ENCODE measurements at places on chromosomes 12 and 14. TPM values are rescaled to one million over a fixed set of nuclear protein-coding genes. Genes with fewer than 3 reads are reported as not detected.

DNA sequence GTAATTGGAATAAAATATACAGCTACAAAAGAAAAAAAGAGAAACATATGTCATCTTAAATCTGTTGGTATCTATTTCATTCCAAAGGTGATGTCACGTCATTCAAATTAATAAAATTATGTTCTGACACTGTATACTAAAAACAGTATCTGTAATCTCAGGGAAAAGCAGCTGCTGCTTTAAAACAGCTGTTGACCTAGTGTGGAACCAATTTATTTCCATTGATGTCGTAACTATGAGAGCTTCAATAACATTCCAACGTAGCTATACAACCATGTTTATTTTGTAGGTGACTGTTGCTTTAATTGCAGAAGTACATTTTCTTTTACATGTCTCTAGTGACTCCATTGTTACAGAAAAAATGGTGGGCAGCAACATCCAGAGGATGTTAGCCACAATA, 571.7 kb downstream of the RPS29 start:
- DNase-seq = no peak

- DNase-seq = no peak
These were observed 175.8 kb upstream of the HMGA2 start for GRCh38 chr12:65648461-65648860.

DNA sequence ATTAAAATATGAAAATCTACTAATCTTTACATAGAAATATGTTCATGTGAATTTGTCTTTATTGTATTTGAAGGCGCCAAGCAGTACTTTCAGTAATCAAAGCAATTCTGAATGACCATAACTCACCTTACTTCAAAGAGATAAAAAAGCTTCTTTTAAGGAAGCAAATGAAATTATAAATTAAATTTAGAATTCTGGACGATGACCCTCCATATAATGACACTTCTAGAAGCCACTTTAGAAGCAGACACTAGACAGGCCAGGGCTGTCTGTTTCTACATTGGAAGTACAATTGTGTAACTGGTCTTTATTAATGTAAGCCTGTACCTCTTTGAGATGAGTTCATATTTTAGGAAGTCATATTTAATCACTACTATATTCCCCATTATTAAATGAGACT, 222.9 kb downstream of the CNTN1 start:
- no peak for DNase-seq

GRCh38 chr14:106877517-106877916, 1351.1 kb downstream of the TMEM121 start:
- no peak for DNase-seq

POTEG gene
- not detected for total RNA-seq

DNA sequence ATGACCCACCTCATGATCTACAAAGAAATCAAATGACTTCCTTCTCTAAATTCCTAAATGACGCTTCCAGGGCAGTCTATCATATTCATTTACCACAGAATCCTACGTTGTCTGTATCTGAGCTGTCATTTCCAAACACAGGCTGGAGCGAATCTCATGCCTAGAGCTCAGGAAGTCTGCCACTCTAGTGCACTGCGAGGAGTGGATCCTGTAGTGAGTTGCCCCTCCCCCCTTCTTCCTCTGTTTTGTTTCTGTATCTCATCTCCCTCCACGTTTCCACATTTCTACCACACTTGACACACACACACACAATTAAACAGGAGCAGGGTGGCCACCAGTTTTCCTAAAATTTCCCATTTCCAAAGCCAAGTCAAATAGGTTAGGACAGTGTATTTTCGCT, 415.4 kb upstream of the PRICKLE1 start:
- no peak for DNase-seq

GRCh38 chr14:46488374-46488773, 163.2 kb downstream of the RPL10L start:
- no peak for DNase-seq

SLC5A8 gene
- not detected for total RNA-seq

- DNase-seq = no peak
These were observed 43.1 kb downstream of the AKAP6 start for GRCh38 chr14:32372154-32372553.

DNA sequence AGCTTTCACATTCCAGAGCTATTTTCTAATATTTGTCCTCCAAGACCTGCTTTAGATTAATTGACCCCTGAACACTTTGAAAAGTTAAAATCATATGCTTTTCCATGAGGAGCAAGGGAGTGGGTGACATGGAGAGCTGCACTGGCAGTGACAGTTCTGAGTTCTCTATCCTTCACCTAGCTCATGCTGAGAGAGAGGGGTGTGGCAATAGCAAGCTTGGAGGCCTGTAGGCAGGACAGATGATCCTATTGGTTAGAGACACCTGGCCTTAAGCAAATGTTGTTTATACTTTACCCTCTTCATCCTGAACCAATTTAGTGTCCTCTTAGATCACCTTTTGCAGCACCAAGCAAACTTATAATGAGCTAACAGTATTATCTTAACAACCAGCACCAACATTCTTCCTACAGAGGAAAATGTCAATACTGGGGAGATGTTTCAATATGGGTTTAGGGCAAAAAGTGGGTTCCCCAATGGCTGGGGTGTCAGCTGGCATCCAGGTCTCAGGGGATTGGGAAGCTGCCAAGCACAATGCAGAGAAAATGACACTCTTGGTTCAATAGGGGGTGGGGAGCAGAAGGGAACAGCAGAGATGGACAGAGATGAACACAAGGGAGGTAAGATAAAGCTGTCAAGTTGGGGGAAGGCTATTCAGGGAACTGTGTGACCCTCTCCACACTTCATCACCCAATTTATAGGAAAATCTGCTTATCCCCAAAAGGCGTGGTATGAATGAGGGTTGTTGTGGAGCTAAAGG, 37.0 kb upstream of the PPM1H start:
- no peak for DNase-seq

DNA sequence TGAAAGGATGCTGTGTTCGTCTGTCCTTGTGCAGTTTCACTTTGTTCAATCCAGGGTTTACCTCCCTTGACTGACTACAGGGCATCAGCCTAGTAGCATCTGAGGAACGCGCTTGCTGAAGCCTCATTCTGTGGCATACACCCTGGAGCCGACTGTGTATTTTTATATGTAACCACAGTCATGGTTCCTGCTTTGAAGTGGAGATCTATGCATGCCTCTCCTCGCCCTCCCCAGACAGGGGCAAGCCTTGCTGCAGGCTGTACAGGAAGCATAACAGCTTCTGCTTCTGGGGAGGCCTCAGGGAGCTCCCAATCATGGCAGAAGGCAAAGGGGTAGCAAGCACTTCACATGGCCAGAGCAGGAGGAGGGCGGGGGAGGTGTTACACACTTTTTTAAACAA, 262.1 kb downstream of the BCL11B start:
- no peak for DNase-seq

DNA sequence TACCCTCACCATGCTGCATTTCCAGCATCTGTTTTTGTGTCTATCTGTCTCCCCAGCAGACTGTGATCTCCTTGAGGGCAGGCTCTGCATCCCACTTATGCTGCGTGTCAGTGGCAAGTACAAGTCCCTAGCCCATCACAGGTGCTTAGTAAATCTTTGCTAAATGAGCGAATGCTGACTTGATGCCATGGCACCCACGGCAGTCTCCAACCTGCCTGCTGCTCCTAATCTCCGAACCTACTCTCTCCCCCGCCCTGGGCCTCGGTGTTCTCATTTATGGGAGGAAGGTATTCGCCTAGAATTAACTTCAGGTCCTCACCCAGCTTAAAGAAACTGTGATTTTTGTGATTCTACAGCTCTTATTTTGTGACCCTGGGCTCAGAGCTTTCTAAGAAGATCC, 109.9 kb downstream of the PRMT8 start:
- no peak for DNase-seq
